Esophagus mucosa (tissue), 1 donor: ENCODE measurements at places on chromosomes 5 and 9.

GRCh38 chr9:89536145-89536574 is 38.2 kb upstream of the SEMA4D start:
- no peak for ATAC-seq

GRCh38 chr5:176711883-176712282 is 64.6 kb downstream of the TSPAN17 start:
- no peak for ATAC-seq

DNA sequence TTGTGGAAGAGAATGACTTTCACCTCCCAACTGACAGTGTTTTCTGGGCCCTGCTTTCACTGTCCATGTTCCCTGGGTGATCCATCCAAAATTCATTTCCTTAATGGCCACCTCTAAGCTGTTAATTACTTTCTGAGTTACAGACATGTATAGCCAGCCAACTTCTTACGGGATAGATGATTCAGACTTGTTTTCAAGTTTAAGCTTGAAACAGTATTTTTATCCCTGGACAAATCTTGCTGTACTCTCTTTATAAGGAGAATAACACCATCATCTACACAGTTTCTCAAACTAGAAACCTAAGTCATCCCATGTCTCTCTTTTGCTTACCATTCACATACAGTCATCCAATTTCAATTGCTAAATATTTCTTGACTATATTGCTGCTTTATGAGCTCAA is 6.9 kb downstream of the FAM174A start:
- peak; percentile 85 for ATAC-seq

GRCh38 chr5:133702791-133703770 is 90.7 kb upstream of the FSTL4 start:
- no peak for ATAC-seq

DNA sequence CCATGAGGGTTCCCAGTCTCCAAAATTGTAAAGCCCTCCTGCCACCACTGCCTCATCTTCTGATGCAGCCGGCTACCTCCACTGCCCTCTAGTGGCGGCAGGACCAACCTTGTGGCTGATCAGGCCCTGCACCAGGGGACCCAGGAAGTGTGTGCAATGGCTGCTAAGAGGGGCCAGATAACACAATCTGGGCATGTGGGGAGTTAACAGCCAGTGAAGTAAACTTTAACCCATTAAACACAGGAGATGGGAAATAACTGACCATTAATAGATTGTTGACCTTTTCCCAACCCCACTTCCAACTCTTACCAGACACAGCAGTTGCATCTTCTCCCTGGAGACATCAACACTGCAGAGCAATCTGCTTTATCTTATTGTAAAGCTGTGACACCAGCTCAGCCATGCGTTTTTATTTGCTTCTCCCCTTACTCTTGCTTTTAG is 63.3 kb downstream of the FREM1 start:
- ATAC-seq, result peak; percentile 46

GRCh38 chr9:27856748-27857147 is 283.5 kb upstream of the C9orf72 start:
- no peak for ATAC-seq

DNA sequence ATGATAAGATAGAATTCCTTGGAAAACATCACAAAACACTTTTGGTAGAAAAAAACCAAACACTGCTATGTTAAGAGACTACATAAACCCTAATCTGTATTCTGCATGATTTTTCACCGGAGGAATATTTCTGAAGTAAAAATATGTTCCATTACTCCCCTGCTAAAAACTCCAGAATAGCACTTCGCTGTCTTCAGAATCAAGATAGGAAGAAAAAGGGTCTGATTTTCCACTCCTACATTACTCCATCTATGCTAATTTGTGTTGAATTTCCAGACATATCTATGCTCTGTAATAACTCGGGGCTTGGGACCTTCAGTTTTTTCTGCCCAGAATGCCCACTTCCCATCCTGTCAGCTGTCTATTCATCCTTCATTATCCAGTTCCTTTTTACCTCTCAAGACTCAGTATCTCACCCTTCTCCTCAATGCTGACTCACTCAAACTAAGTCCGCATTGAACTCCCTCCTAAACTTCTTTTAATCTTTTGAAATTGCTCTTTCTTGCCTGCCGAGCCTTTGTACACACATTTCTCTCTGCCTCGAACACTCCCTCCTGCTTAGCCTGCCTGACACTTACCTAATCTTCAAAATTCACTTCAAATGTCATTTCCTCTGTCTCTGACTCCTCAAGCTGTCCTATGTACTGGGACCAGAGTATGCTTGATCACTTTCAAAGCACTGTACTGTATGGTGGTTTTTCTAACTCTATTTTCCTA is 171.0 kb downstream of the ARRDC3 start:
- ATAC-seq, result peak; percentile 89

GRCh38 chr9:95497772-95498171 is 19.0 kb downstream of the PTCH1 start:
- no peak for ATAC-seq

DNA sequence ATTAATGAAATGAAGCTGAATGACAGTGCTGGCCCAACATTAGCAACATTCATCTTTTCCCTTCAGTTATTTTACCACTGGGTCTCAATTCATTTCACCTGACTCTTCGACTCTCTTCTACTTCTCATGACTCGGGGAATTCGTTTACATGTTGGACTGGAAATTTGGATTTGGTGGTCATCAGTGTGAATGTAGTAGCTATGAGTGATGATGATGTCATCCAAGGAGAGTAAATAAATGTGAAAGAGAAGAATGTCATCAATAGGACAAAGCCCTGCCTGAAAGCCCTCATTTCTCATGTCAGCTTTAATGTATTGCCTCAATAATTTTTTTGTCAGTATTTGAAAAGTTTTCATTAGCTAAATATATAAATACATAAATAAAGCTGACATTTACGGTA is 21.9 kb upstream of the CFAP95 start:
- no peak for ATAC-seq

GRCh38 chr5:151495320-151495719 is 47.9 kb downstream of the SLC36A1 start:
- ATAC-seq, result no peak

GRCh38 chr5:180865981-180866695 is 5.1 kb upstream of the ZFP62 start:
- no peak for ATAC-seq

DNA sequence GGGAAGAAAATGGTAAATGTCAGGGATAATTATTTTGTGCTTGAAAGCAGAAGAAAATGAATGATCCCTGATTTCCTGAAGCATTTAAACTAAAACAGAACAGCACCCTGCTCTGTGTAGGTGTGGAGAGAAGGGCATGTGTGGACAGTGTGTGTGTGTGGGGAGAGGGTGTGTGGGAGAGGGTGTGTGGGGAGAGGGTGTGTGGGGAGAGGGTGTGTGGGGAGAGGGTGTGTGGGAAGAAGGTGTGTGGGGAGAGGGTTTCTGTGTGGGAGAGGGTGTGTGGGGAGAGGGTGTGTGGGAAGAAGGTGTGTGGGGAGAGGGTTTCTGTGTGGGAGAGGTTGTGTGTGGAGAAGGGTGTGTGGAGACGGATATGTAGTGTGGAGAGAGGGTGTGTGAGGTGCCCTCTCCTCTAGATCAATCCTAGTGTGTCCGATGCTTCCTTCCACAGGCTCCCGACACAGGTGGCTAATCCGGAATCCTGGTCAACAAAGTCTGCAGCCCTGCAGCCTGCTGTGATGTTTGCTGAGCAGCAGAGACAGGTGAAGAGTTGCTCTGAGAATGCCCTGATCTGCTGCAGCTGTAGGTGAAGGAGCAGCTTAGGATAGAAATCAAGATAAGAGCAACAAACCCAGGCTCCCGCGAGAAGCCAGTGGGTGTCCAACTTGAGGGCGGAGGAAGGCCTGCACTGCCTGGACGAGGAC is 15.5 kb downstream of the IRX4 start:
- ATAC-seq, result no peak

DNA sequence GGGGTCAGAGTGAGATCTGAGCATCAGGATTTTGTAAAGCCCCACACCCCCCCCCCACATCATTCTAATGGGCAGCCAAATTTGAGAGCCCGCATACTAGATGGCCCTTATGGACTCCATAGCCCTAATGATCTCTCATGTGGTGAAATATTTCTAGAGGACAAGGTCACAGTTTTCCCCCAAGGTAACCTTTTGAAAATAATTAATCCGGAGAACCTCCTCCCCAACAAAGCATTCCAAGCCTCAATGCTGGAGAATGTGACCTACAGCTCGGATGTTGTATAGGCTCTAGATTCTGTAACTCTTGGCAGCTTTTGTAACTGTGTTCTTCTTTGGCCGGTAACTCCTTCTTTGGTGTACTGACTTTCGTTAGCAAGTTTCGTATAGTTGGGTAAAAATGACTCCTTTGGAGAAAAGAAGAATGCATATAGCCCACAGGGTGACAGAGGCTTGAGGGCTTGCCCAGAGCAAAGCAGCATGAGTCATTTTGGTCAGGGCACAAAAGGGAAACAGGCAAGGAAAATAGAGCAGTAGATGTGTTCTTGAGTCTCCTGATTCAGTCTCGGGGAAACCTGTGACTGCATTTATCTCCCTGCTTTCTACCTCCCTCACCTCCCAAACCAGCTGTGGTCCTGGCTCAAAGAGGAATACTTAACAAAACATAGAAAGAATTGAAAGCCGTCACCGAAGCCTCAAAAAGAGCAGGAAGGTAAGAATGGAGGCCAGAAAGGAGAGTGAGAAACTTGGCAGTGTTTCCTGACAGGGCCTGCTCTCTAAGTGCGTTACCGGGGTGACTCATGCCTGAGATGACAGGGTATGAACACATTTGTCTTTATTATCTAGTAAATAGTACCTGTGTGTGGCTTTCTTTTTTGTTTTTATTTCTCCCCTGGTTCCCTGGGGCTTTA is 6.6 kb upstream of the XPA start:
- ATAC-seq, result peak; percentile 85

- ATAC-seq, result no peak
Observed at GRCh38 chr5:126805063-126805462, 28.1 kb downstream of the LMNB1 start.

GRCh38 chr9:125820100-125820804 is 73.1 kb downstream of the PBX3 start:
- ATAC-seq, result no peak

GRCh38 chr9:136977223-136977622 is at the start of gene PTGDS:
TSS of gene PTGDS (plus strand) at chr9:136977504. CDS start at chr9:136977579, 75 bp downstream.
- no peak for ATAC-seq

GRCh38 chr9:35035851-35036701 is 36.3 kb downstream of the VCP start:
- ATAC-seq, result peak; percentile 58

DNA sequence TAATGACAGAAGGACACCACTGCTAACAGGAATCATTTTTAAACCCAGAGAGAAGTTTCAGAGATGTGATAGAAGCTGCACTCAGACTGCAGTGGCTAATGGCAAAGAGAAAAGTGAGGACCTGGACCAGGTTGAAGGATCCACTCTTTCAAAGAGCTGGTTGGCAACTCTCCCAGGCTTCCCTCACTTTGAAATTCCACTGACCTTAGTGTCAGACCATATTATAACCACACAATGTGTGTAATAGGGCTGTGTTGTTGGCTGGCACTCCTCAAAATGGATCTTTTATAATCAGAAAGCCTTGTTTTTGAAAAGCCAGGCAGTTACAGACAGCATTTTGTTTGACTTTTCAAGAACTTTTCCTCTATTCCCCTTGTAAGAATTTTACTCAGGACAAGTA is 280.7 kb downstream of the PRELID2 start:
- ATAC-seq, result no peak

GRCh38 chr9:110555551-110556331 is 23.8 kb downstream of the SVEP1 start:
- no peak for ATAC-seq

- peak; percentile 25 for ATAC-seq
Observed at GRCh38 chr9:132008184-132008803, 71.4 kb downstream of the MED27 start.

- ATAC-seq, result no peak
Observed at GRCh38 chr9:107286057-107286456, 3.0 kb downstream of the RAD23B start.

- ATAC-seq, result no peak
Observed at GRCh38 chr9:89247431-89248353, 63.3 kb upstream of the CKS2 start.

- ATAC-seq, result no peak
Observed at GRCh38 chr5:8647111-8647510, 778.2 kb downstream of the MTRR start.

DNA sequence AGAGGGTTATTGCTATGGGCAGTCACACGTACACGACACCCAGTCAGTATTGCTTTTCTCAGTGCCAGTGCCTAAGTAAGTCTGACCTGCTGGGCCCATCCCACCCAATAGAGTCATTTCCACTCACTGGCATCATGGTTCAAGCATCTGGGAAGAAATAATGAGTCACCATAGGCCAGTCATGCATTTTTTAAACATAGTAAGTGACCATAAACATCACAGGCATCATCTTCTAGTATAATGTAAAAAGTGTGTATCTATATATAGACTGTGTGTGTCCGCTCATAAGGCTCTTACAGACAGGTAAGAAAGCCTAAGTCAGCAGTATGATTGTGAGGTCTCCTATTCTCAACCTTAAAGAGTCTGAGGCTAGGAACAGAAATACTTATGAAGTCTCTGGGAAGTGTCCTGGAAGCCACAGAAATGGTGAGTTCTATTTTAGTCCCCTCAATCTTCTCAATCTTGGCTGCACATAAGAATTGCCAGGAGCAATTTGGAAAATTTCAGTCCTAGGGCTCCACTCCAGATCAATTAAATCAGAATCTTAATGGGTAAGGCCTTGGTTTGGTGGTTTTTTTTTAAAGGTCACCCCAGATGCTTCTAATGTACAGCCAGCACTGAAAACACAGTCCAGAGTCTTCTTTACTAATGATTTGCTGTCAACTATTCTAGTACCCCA is 65.2 kb downstream of the ZNF366 start:
- peak; percentile 63 for ATAC-seq

DNA sequence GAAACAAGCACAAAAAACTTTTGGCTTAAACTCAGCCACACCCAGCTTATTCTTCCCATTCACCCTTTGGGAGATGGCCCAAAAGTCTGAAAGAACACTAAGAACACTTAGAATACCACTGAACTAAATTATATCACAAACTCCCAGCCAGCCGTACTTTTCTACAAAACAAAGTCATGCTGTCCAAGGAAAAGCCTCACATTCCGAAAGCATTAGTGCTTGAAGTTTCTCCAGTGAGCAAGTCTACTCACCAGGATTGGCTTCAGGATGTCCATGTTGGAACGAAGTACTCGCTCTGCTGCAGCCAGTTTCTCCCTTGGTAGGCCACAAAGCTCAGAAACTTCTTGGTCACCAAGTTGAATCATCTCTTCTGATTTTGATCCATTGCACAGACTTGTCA is 69.7 kb downstream of the ABCA1 start:
- ATAC-seq, result peak; percentile 32

- no peak for ATAC-seq
Observed at GRCh38 chr5:53110156-53110555, 599 bp upstream of the MOCS2 start.

DNA sequence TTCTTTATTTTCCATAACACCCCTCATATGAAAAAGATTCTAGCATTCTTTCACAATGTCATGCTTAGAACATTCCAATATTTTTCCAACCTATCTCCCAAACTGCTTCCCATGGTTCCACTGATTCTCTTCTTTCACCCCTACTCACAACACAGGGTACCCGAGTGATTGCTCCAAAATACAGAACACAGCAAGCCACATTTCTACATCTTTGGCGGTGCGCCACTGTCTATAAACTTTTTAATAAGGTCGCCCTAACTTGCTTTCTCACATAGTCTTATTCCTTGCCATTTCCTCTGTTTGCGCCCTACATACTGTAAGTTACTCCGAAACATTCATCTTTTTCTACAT is 517.1 kb downstream of the RAB3C start:
- ATAC-seq, result no peak

- no peak for ATAC-seq
Observed at GRCh38 chr9:133396952-133397351, 20.8 kb downstream of the STKLD1 start.
